ENCODE measurements at places on chromosomes 16 and 17.

DNA sequence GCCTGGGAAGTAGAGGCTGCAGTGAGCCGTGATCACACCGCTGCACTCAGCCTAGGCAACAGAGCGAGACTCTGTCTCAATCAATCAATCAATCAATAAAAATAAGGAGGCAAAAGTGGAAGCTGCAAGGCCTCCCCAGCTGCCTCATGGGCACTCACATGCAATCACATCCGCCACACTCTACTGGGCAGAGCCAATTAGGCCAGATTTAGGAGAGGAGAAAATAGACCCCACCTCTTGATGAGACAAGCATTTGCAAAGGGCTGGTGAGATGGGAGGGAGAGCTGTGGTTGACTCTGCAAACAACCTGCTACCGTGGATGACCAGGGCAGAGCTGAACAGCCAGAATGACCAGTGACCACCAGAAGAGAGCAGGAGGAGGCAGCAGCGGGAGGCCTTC lies 14.7 kb upstream of the GSG1L start:
- DNase-seq: no peak

GRCh38 chr17:7027335-7027734 lies 4.5 kb downstream of the BCL6B start:
- DNase-seq: no peak

GRCh38 chr17:32279891-32280716 lies 14.5 kb downstream of the RHBDL3 start:
- no peak for DNase-seq

DNA sequence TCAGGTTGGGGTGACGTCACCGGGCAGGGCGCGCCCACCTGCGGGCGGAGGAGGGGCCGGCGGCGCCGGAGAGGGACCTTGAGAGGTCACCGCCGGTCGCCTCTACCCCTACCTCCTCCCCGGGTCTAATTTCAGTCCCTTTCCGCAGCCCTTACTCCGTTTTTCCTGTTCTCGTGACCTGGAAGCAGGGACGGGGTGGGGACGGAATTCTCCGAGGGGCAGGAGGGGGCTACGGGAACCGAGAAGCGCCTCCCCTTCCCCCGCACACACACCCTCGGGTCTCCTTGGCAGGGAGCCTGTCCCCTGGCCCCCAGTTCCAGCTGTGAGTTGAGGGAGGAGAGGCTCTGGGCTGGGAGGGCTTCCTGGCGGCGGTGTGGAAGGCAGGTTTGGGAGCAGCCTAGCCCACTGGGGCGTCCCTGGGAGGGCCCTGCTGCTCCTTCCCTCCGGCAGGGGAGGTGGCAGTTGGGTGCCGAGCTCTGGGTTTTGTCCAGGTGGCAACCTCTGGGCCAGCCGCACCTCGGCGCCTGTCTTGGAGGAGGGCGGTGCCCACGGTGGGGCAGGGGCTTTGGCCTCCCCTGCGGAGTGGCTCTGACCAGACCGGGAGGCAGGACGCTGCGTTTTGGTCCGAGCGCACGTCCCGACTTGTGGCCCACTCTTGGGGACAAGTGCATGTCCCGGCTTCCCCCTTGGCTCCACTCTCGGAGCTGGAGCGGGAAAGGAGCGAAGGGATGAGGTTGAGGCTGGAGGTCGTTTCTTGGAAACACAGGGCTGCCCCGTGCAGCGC lies 773 bp downstream of the SYNGR3 start:
- DNase-seq: no peak

- DNase-seq: no peak
Observed at GRCh38 chr17:81528651-81529436, 667 bp downstream of the FSCN2 start.

- DNase-seq: peak; percentile 23
Observed at GRCh38 chr17:560432-560873, 154.2 kb downstream of the VPS53 start.

- no peak for DNase-seq
Observed at GRCh38 chr16:55497558-55497957, 11.3 kb upstream of the LPCAT2 start.

DNA sequence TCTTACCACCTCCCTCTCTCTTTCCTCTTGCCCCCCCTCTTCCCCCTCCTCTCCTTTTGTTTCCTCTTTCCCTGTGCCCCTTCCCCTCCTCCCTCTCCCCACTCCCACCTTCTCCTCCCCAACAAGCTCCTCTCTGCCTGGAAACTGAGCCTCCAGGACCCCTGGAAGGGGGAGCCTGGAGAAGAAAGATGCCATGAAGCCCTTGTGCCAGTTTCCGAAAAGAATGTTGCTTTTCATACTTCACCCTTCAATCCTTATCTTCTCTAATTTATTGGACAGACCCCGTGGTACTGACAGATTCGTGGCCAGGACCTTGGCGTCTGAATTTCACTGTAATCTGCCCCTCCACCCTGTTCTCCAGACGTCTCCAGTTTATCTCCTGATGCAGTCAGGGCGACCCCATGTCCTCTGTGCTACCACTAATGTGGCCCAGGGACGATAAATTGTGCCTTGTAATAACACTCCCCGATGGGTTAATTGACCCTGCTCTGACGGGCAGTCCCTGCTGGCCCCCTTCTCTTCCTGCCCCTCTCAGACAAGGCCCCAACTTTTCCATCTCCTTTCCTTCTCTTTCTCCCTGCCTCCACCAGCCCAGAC lies 138.4 kb upstream of the GSE1 start:
- DNase-seq: no peak

- no peak for DNase-seq
Observed at GRCh38 chr17:28551421-28552175, 826 bp downstream of the UNC119 start.

DNA sequence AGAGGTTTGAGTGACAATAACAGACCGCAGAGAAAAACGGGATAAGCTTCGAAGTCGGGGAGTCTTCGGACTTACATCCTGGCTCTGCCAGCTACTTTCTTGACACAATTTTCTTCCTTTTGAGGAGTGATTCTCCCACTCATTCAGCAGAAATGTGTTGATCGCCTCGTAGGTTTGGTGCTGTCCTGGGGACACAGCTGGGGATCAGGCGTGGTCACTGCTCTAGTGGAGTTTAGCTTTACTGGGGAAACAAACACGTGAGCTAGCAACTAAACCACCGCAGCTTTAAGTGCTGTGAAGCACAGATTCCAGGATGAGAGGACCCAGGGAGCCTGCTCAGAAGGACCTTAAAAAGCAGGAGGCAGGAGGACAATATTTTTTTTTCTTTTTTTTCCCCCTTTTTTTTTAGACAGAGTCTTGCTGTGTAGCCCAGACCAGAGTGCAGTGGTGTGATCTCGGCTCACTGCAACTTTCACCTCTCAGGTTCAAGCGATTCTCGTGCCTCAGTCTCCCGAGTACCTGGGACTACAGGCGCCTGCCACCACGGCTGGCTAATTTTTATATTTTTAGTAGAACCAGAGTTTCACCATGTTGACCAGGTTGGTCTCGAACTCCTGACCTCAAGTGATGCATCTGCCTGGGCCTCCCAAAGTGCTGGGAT lies 858 bp downstream of the NUBP1 start:
- peak; percentile 47 for DNase-seq

DNA sequence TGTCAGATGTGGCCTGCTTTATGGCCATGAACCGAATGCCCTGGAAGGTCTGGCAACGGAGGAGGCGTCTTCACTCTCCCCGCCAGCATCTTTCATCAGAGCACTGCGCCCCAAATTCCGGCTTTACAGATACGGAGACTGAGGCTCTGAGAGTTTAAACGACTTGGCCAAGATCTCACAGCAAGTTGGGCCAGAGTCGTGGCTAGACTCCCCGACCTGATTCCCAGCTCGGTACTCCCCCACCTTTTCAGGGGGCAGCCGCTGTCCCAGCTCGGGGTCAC lies 1.7 kb downstream of the NGFR start:
- no peak for DNase-seq

DNA sequence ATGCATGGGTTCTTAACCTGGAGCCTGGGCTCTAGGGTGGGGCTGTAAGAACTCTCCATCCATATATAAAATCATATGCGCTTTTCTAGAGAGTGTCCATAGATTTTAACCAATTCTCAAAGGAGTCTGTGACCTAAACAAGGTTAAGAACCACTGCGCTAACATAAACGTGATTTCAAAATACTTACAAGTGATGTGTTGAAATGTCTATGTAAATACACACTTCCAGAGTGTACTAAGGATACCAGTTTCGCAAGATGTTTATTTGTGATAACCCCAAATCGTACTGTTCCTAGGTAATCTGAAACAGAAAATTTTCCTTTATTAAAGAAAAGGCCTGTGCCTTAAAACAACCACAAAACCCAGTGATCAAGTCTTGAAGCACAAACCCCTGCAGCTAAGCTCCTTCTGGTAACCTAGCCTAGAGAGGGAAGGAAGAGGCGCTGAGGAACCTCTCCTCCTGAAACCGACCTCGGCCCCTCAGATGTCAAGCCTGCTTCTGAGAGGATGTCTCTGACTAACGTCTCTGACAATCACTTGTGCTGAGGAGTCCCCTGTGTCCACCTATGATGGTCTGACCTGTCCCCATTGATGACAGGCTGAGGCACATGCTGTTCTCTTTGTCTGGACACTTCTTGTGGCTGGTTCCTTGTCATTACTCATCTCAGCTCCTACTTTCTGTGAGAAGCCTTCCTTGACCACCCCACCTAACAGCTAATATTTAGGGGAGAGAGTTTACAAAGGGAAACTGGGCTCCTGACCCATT lies 32.2 kb downstream of the SNN start:
- DNase-seq: no peak

DNA sequence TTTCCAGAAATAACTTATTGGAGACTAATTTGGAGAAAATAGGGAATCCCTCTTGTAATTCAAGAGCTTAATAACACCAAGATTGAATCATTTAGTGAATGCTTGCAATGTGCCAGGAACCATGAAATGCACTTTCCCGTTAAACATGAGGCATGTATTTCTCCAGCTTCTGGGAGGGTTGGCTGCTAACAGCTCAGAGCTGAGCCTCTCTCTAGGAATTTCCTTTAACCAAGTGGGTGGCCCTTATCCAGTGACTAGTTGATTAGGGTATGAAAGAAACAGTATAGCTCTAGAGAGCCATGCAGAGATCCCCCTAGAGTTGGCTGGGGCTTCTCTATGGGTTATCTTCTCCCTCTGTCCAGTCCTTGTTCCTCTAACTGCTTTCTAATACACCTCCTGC lies 356.4 kb upstream of the GOT2 start:
- no peak for DNase-seq

- DNase-seq: no peak
Observed at GRCh38 chr16:181565-182021, 1.3 kb downstream of the HBQ1 start.

DNA sequence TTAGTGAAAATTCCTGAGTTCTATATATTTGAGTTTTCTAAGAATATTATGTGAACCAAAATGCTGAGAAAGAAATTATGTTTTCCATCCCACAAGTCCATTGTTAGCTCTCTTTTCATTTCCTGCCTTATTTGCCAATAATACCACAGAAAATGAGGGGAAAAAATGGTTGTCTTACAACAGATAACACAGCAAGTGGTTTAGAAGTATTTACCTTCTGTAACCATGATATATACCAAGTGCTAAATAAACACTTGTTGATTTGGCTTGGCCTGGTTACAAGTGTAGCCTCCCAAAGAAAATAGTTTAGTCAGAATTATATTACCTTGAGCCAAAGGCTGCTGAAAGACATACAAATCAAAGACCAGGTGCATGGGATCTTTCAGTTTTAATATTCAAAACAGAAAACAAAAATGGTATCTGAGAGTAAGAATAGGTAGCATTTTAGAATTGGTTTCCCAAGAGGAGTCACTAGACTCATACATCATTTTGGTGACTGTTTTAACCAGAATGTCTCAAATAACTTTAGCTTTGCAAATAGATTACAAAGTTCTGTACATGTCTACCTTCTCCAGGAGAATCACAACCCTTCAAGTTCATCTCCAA lies 439.8 kb upstream of the DYNLRB2 start:
- DNase-seq: no peak

DNA sequence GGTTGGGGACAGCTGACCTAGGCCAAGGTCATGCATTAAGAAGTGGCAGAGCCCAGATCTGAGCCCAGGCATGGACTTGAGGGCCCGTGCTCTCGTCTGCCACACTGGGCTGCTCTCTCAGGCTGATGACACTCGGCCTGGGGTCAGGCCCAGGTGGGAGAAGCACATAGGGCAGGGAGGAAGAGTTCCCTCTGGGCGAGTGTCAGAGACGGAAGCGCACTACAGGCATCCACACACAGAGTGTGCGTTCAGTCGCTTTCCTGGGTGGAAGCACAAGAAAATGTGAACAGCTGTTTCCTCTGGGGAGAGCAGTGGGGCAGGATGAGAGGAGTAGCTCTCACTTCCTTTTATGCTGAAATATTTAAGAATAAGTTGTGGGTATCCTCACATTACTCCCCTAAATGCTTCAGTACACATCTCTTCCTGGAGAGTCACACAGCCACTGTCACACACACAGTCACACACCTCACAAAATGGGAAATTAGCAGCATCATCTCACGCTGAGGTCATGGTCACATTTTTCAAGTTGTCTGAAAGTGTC lies 59.7 kb downstream of the B9D1 start:
- no peak for DNase-seq

Measured in H54 (cell line).